ENCODE measurements at places on chromosomes 1 and 21.

- DNase-seq = no peak
Measured at GRCh38 chr1:160743266-160743665, 4.2 kb downstream of the SLAMF7 start.

DNA sequence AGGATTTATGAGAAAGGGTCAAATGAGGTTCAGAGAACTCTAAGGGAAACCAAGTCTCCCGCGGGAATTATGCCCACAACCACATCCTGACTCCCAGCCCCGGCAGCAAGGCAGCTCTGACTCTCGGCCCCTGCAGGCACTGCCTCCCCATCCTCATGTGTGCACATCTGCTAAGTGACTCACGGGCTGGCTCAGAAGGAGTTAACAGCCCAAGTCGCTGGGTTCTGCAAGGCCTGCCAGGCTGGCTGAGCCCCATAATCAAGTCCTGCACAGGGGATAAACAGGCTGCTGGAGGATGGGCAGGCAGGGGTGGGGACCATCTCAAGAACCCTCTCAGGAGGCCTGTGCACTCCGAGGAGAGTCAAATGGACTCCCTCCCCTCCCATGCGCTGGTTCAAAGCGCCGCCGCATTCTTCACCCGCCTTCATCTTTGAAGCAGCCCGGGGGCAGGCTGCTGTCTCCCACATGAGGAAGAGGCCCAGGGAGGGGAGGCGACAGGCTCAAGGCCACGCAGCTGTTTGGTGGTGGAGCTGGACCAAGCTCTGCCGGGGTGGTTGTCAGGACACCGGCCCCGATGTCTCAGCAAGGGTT is 344.3 kb downstream of the MATN1 start:
- DNase-seq = peak; percentile 66

DNA sequence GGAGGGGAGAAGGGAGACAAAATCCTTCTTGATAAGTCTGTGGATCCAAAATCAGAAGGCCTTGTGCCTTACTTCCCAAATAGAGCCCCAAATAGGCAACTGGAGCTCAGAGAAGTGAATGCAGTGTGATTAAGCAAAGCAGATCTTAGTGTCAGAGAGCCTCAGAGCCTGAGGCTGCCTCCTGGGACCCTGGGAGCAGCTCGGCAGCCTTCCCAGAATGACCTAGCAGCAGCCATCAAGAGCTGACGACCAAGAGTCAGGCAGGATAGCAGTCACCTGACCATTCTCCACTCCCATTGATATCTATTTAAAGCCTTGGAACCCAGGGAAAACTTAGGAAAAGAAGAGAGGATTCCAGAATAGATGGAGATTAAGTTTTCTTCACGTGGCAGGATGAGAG is 78.0 kb upstream of the SMYD2 start:
- DNase-seq = no peak

GRCh38 chr21:44517175-44517899 is 22.7 kb downstream of the KRTAP10-1 start:
- DNase-seq = peak; percentile 32

DNA sequence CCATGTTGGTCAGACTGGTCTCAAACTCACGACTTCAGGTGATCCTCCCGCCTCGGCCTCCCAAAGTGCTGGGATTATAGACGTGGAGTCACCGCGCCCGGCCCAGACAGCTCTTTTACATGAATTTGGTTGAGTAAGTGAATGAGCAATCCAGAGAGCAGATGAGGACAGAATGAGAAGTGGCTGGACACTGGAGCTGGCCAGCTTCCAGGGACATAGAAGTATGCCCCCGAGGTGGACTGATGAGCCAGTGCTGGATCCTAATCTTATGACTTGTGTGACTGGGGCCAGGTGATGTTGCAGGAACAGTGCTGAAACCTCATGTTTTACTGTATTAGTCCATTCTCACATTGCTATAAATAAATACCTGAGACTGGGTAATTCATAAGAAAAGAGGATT is 35.9 kb upstream of the KANK4 start:
- DNase-seq = peak; percentile 31

DNA sequence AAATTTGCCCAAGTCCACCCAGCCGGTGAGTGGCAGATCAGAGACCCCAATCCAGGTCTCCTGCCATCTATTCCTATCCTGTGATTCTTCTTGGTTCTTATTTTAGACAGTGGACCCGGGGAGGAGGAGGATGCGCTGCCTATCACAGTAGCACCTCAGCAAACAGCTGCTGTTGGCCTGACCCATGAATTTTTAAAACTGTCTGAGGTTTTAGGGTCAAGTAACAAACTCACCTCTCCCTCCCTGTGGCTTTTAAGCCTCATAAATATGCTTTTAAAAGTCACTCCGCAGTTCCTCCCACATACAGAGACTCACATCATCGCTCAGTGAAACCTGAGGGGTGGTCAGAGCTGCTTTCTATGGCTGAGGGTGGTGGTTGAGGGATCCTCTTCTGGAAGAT is 128.6 kb downstream of the NAV1 start:
- DNase-seq = no peak

- DNase-seq = no peak
Measured at GRCh38 chr1:46510998-46511365, 21.3 kb downstream of the DMBX1 start.

- peak; percentile 71 for DNase-seq
Measured at GRCh38 chr1:244012202-244012601, 38.9 kb upstream of the ZBTB18 start.

GRCh38 chr1:225752245-225752644 is 25.4 kb upstream of the SRP9 start:
- DNase-seq = no peak

DNA sequence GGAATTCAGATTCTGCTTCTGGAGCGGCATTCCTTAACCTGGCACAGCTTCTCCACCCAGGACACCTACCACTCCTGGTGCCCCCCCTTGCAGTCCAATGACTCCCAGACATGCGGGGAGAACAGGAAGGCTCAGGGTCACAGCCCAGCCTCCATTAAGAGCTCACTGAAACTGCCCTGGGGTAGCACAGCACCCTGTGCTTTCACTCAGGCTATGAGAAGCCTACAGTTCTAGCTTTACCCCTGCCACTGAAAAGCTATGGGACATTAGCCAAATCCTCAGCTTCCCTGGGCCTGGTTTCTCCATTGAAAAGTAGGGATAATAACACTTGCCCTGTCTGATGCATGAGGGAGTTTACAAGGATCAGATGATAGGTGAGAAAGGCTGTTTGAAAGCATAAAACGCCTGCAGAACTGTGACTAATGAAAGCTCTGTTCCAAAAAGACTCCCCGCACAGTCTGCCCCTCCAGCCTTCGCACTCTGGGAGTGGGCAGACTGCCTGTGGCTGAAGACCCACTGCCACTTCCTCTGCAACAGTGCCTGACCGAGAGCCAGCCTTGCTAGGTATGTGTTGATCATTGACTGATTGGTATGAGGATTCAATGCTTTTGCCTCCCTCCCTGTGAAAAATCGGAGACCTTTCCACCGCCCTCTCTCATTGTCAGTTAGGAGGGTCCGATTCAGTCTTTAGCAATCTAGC is 2.7 kb upstream of the CLDN19 start:
- DNase-seq = no peak

DNA sequence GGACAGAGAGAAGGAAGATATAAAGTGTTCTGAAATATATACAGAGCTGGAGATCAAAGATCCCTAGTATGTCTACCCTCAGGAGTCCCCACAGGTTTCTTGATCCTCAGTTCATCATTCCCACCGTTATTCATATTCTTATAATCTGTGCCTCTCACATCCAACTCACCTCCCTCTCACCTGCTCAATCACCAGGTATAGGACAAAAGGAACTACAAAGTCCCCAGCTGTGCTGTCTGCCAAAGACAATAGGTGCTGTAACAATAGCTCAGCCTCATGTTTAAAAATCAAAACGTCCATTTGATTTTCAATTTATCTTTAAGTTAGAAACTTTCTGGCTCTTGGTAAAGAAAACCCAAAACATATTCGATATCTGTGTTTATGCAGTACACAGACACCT is 121.1 kb upstream of the PKN2 start:
- no peak for DNase-seq

DNA sequence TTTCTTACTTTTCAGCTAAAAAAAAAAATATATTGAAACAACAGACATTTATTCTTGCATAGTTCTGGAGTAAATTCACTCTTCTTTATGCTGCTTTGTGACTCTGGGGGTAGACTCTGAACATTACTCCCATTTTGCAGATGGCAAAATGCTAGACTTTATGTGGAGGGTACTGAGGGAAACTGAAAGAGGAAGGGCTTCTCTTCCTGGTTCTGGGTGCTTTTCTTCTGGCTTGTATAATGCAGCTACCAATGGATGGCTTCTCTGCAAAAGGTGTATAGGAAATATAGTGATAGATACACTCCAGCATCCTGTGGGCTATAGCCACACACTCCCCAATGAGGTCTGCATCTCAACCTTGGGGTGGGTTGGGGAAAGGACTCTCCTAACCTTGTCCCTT is 19.7 kb upstream of the ZBTB40 start:
- no peak for DNase-seq

GRCh38 chr1:232486006-232486405 is 143.9 kb downstream of the SIPA1L2 start:
- DNase-seq = no peak

DNA sequence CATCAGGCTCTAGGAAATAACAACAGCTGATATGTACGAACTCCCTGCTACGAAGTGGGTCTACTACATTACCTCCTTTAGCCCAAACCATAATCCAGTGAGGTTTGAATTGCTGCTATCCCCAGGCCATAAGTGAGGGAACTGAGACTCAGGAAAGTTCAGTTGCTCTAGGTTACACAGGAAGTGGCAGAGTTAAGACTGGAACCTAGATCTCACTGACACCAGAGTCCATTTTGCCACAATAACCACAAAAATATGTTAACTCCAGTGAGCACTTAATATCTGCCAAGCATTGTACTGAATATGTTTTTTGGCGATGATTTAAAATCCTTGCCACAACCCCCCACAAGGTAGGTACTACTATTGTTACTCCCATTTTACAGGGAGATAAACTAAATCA is 8.9 kb upstream of the TADA1 start:
- no peak for DNase-seq

DNA sequence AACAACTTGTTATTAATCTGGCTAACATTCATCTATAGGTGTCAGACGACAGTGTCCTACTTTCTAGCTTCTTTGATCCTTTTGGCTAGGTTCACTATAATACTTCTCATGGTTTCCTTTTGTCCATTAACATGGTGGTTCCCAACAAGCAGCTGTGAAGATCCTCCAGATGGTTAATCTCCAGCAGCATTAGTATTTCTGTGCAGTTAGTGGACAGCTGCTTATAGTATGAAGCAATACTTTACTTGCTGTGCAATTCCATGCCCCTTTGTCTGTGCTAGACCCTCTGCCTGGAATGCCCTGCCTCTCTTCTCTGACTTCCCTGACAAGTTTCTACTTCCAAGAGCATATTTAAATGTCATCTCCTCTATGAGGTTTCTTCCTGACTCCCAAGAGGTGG is 41.7 kb upstream of the ARHGAP29 start:
- no peak for DNase-seq

DNA sequence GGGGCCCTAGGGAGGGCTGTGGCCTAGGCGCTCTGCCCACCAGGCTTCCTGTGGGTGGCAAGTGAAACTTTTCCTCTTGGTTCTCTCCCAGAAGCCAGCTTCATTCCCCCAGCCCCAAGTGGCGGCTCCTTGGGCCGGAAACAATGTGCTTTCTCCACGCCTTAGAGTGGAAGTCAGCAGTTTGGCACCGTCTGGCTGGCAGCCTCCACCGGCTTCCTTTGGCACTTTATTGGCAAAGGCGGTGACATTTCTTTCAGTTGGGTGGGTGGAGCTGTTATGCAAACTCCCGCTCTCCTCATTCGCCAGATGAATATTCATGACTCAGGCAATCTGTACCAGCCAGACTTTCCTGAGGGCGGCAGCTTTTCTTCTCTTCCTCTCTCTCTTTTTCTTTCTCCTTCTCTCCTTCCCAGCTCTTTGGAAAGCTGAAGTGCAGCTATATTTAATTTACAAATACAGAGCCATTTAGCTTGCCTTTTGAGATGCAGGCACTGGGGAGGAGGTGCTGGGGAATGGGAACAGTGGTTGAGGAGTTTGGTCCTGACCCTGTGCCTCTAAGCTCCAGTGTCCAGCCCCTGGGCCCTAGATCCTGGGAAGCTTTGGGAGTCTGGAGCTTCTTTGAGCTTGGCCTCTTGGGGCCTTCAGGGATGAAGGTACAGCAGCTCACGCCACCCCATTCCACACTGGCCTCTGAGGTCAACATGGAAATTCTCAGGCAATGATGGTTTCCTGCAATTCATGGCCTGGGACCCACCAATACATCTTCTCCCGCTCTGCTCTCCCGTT is 67.8 kb upstream of the POU3F1 start:
- DNase-seq = peak; percentile 5

- no peak for DNase-seq
Measured at GRCh38 chr1:192628396-192629057, 7.4 kb upstream of the RGS13 start.

- DNase-seq = peak; percentile 35
Measured at GRCh38 chr1:156859523-156860112, 701 bp upstream of the INSRR start.

DNA sequence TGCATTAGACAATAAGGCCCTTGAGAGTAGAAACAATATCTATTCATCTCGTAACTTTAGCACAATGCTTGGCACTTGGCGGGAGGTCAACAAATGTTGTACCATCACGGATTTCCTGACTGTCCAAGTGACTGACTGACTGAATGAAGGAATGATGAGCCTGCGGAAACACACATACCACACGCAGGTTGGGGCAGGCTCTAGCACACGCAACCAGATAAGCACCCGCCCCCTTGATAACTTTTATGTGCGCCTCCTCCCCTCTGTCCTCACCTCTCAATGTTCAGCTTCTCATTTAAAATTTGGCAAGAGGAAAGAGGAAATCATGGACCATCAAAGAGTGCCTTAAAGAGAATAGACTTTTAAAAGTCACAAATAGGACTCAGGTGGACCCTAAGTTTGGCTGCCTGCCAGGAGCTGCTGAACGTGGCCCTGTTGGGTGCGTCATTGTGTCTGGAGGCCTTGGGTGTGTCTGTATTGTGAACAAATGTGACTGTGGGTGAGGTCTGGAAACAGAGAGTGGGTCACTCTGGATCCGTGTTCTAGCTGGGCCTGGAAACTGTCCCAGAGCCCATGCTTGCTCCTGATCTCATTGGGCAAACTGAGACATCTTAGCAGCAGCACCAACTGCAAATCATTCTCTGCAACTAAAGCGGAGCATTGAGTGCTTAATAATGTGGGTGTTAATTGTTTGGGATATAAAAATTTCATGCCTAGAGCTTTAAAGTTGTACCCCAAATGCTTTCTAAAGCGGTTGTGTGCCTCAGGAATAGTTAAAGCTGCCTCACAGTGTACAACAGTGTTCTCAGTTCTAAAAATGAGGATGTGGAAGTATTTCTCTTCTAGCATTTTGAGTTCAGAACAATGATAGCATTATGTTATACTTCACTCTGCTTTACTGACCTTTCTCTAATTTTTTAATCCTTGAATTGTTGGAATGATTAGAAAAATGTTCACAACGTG is 47.6 kb upstream of the ABCG1 start:
- DNase-seq = no peak

GRCh38 chr1:101004670-101005069 is 20.9 kb downstream of the DPH5 start:
- peak; percentile 71 for DNase-seq

DNA sequence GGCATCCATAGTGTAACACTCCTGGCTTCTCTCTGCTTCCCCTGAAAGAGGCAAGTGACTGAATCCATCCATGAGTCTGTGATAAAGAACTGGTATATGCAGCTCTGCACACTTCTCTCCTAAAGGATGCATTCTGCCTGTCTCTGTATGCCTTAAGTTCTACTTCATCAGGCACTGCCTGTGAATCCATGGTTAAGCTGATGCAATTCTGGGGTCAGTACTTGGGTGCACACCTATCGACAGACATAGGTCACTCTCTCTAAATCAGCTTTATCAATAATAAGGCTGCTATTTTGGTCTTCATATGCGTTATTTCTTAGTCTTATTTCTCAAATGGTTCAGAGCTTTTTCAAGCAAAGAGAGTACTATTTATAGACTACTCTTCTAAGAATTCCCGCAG is 32.7 kb upstream of the PTP4A2 start:
- no peak for DNase-seq

Measured in cardiac fibroblast (primary cell).